Globus pallidus (tissue), 1 donor: ENCODE measurements at places on chromosomes 16 and 17.

- no peak for DNase-seq
Measured at GRCh38 chr16:86498671-86499439, 11.5 kb upstream of the FOXF1 start.

DNA sequence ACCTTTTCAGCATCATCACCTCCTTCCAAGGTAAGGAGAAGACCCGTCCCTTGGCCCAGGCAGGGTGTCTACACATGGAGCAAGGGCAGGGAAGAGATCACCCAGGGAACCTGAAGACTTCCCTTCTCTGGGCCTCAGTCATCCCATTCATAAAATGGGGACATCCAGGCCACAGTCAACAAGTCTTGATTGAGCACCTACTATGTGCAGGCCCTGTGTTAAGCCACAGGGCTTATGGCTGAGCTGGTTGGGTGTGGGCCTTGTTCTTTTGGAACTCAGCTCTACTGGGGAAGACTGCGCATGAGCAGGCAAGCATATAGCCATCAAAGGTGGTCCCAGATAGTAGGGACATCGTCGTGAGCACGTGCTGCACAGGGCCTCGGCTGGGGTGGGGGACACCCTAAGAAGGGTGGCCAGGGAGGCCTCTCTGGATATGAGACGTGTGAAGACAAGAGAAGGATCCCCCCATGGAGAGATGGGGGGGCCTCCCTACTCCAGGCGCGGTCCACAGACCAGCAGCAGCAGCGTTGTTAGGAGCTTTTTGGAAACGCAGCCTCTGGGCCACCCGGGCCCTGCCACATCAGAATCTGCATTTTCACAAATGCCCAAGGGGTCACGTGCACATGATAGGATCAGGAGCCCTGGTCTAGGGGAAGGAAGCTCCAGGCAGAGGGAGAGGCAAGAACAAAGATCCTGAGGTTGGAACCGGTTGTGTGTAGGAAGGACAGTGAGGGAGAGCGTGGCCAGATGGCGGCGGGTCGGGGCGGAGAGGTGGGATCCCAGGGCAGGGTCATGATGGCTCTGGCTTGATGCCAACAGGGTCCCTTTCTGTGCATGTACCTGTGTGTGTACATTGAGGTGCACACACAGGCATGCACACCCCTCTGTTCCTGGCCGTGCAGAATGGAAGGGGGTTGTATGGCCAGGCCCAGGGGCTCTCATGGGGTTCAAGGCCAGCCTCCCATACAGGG is 5.9 kb upstream of the ADGRG3 start:
- no peak for DNase-seq

- DNase-seq = no peak
Measured at GRCh38 chr16:79069633-79070032, 530.9 kb downstream of the MAF start.

- DNase-seq = peak; percentile 49
Measured at GRCh38 chr17:29867643-29868181, 62.3 kb downstream of the SSH2 start.
